ENCODE measurements at places on chromosomes 6 and 20.

- no peak for DNase-seq
Observed at GRCh38 chr6:73081955-73082354, 143.3 kb downstream of the KHDC1L start.

DNA sequence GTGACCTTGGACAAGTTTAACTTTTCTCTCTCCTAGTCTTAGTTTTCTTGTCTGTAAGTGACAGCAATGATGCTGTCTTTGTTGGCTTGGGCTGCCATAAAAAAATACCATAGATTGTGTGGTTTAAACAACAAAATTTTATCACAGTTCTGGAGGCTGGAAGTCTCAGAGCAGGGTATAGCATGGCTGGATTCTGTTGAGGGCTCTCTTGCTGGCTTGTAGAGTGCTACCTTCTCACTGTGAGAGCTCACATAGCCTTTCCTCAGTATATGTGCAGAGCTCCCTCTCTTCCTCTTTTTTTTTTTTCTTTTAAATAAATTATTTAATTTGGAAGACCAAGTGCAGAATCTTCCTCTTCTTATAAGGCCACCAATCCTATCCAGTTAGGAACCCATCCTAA lies 26.3 kb downstream of the HFE start:
- DNase-seq = no peak

GRCh38 chr6:24600903-24601302 lies 45.1 kb downstream of the KIAA0319 start:
- no peak for DNase-seq

GRCh38 chr6:30500421-30501355 lies 11.4 kb downstream of the HLA-E start:
- DNase-seq = no peak

DNA sequence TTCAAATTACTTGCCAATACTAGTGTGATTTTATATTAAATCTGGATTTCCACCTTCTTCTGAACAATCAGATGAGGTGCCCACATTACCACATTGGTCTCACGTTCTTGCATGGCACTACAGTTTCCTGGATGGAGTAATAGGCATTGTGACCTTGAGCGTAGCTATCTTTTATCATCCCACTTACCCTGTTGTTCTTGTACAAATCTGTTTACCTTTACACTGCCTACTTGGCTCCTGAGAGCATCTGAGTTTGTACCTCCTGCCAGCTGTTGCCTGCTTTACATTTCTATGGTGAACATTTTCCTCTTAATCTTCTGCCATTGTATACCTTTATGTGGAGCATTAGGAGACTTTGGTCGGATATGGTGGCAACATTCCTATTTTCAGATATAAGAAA lies 90.7 kb downstream of the AKAP7 start:
- DNase-seq = no peak

DNA sequence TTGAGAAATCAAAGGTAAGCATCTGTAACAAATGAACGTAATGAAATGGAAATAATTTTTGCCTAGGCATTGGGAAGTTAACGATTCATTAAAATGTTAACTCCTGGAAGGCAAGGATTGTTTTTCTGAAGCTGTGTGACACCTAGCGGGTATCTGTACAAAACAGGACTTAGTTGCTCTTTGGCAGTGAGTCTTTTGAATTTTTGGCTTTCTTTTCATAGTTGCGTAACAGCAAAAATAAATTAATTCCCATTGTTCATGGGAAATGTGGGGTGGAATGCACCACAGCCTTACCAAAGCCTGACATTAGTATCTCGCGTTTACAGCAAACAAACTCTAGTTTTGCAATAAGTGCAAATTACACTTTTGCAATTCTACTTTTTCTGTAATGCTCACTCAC lies 92.7 kb upstream of the DTNBP1 start:
- DNase-seq = no peak

DNA sequence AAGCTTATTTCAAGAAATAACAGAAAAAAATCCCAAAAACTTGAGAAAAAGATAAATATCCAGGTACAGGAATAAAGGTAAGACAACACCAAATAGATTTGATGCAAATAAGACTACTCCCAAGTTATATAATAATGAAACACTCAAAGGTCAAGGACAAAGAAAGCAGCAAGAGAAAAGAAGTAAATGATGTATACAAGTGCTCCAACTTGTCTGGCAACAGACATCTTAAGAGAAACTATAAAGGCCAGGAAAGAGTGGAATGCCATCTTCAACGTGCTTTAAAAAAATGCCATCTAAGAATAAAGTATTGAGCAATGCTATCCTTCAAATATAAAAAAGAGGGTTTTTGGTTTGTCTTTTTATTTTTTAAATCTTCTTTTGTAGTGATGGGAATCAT lies 54.2 kb downstream of the REV3L start:
- DNase-seq = no peak

DNA sequence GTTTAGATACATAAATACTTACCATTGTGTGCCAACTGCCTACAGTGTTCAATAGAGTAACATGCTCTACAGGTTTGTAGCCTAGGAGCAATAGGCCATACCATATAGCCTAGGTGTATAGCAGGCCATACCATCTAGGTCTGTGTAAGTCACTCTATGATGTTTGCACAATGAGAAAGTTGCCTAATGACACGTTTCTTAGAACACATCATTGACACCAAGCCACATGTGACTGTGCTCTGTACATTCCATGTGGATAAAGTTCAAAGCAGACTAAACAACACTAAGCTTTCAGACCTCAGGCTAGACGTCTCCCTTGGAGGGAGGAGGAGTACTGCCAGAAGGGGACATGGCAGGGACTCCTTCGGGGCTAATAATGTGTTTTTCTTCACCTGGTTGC lies 93.6 kb downstream of the KIF16B start:
- DNase-seq = no peak

GRCh38 chr6:138161338-138162110 lies at the start of gene ARFGEF3:
ARFGEF3 (plus strand) TSS chr6:138161939; CDS start chr6:138162087, 148 bp downstream.
- DNase-seq = peak; percentile 31
